SJSA1 (cell line): ENCODE measurements at places on chromosomes 7 and 10. TPM values are rescaled to one million over a fixed set of nuclear protein-coding genes. Genes with fewer than 3 reads are reported as not detected.

The HOXA4 gene
- 0.58 TPM in 1 of 2 replicates, not detected in the other for total RNA-seq

The OR2A1 gene
- total RNA-seq, result not detected in 2 replicates

The SFTPA1 gene
- total RNA-seq, result not detected in 2 replicates

DNA sequence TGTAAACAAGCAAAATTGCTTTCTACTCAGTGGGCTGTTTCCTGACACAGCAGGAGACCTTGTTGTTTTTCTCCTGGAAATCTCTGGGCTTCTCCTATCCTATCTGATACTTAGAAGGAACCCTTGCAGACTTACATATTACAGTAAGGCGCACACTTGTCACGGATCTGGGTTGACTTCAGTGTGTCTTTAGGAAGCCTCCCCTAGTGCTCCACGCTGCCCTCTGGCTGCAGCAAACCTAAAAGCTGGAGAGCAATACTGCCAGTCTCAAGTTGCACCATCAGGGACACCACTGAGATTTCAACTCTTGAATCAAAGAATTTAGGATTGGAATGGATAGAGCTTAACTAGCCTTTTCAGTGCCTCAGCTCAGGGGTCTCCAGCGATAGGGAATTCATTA is 495.3 kb downstream of the LRMDA start:
- DNase-seq, result no peak

The SLK gene
- 35.5 and 47.6 TPM in 2 replicates for total RNA-seq

DNA sequence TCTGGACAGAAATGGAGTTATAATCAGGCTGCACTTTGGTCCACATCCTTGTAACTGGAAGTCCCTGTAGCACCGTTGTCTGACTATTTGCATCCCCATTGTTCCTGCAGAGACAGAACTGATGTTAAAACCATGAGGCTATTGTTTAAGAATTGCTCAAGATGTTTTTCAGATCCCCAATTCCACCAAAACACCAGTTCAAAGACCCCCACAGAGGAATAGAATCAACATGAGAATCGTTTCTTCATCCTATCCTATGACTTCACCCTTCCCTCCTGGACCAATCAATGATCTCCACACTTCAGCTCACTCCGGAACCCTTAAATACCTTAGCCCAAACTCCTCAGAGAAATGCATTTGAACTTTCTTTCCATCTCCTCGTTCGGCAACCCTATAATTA is 57.1 kb upstream of the GRID1 start:
- DNase-seq, result no peak
